Osteoblast (primary cell): ENCODE measurements at places on chromosomes 5 and 9.

- H3K36me3 ChIP-seq = no peaks in the 10 kb centered on the region
- DNase-seq = no peak
- H3K4me1 ChIP-seq = no peaks in the 10 kb centered on the region
- no peak overlapping the region for H3K27ac ChIP-seq
- no peaks in the 10 kb centered on the region for H3K27me3 ChIP-seq
Measured at GRCh38 chr5:167915237-167915636, 376.2 kb upstream of the WWC1 start.

- DNase-seq = no peak
- no peaks in the 10 kb centered on the region for H3K36me3 ChIP-seq
- H3K27me3 ChIP-seq = no peaks in the 10 kb centered on the region
- H3K27ac ChIP-seq = no peak overlapping the region
- peaks cover 6% of the 10 kb centered on the region for H3K4me1 ChIP-seq
- no peak overlapping the region for H3K4me3 ChIP-seq
Measured at GRCh38 chr9:105306351-105307140, 62.1 kb downstream of the SLC44A1 start.

- H3K4me1 ChIP-seq = peaks cover 62% of the 10 kb centered on the region
- peaks cover 12% of the 10 kb centered on the region for H3K36me3 ChIP-seq
- H3K27me3 ChIP-seq = no peaks in the 10 kb centered on the region
- H3K27ac ChIP-seq = peak overlapping the region; percentile 79
- DNase-seq = peak; percentile 62
Measured at GRCh38 chr9:110099236-110100095, 108.5 kb downstream of the C9orf152 start.

DNA sequence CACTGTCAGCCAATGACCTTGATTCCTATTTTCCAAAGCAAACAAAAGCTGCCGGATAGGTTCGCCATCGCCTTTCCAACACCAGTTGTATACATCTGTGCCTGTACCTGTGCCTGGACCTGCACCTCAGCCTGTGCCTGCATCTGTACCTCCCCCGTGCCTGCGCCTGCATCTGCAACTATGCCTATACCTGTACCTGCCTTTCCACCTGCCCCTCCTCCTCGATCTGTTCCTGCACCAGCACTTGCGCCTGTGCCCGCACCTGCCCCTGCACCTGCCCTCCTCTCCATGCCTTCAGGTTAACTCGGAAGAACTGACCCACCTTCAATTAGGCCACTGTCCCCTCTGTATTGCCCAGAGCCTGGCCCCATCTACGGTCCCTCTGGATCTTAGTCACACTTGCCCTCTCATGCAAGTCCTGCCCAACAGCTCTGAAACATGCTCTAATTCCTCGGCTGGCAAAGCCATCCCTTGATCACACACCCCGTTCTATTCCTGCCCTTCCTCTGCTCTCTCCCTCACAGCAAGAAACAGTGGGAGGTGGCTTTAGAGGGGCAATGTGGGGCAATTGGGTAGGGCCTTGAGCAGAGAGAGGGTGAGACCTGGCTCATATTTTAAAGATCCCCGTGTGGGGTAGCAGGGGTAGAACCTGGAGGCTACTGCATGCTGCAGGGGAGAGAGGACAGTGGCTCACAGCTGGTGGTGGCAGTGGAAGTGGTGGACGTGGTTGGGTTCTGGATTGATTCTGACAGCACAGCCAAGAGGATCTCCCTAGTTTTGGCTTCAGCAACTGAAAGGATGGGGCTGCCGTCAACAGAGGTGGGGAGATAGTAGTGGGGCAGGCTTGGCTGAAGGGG, 59.6 kb upstream of the PHYKPL start:
- no peaks in the 10 kb centered on the region for H3K36me3 ChIP-seq
- H3K27me3 ChIP-seq = peaks cover 4% of the 10 kb centered on the region
- H3K4me3 ChIP-seq = no peak overlapping the region
- no peak overlapping the region for H3K27ac ChIP-seq

- peaks cover 34% of the 10 kb centered on the region for H3K4me1 ChIP-seq
- no peak overlapping the region for H3K27ac ChIP-seq
- no peak overlapping the region for H3K4me3 ChIP-seq
- no peaks in the 10 kb centered on the region for H3K36me3 ChIP-seq
- no peak for DNase-seq
Measured at GRCh38 chr9:132044176-132044875, 35.3 kb downstream of the MED27 start.

DNA sequence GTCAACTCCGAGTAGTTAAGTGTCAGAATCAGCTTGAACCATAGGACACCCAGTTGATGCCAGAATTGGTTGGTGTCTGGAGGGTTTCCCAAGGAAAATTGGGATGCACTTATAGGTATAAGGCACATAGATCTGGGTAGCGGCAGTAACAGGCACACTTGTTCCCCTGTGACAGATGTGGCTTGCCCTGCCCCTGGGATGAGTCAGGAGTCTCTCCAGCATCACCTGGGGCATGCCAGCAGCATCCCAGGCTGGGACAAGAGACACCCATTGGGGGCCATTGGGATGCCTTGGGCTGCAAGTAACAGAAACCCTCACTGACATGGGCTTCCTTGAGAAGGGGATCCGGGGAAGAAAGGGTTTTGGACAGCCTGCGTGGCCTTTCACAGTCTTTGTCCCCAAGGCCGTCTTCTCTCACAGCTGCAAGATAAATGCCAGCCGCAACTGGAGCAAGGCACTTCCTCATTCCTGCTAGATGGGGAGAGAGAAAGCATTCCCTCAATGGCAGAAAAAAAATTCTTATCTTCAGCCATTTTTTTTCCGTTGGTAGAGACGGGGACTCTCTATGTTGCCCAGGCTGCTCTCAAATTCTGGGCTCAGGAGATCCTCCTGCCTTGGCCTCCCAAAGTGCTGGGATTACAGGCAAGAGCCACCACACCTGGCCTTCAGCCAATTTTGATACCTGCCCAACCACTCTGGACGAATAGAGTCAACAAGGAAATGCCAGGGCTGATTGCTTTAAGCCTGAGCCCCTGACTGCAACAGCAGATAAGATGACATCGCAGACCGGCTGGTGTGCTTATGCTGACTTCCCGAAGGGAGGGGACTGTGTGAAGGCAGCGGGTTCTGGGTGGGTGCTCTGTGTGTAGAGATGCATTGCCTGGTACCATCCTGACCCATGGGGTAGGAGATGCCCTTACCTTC, 13.3 kb upstream of the RNF130 start:
- no peak for DNase-seq
- H3K4me1 ChIP-seq = no peaks in the 10 kb centered on the region
- no peak overlapping the region for H3K27ac ChIP-seq
- no peaks in the 10 kb centered on the region for H3K36me3 ChIP-seq

GRCh38 chr5:68444833-68445232, 229.3 kb downstream of the PIK3R1 start:
- no peaks in the 10 kb centered on the region for H3K36me3 ChIP-seq
- no peak overlapping the region for H3K27ac ChIP-seq
- no peaks in the 10 kb centered on the region for H3K27me3 ChIP-seq
- H3K4me1 ChIP-seq = no peaks in the 10 kb centered on the region
- no peak for DNase-seq
- no peak overlapping the region for H3K4me3 ChIP-seq

DNA sequence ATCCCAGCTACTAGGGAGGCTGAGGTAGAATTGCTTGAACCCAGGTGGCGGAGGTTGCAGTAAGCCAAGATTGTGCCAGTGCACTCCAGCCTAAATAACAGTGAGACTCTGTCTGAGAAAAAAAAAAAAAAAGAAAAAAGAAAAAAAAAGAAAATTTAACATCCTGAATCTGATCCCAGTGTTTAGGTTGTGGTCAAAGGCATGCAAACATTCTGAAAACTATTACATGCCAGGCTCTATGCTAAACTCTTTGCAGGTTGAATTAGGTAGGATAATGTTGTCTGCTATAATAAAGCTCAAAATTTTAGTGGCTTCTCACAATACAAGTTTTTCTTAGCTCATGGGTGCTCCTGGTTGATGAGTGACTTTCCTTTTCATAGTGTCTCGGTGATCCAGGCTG, 367.4 kb downstream of the PSAT1 start:
- H3K27me3 ChIP-seq = no peaks in the 10 kb centered on the region
- peaks cover 5% of the 10 kb centered on the region for H3K4me1 ChIP-seq
- no peak for DNase-seq
